Motor neuron (in vitro differentiated cells): ENCODE measurements at places on chromosomes 7 and 10. TPM values are rescaled to one million over a fixed set of nuclear protein-coding genes. Genes with fewer than 3 reads are reported as not detected.

Gene EGFR
- total RNA-seq, result 3.3 and 4.7 TPM in 2 replicates

Gene PLEKHS1
- 0.19 TPM in 1 of 2 replicates, not detected in the other for total RNA-seq

Gene TUBAL3
- total RNA-seq, result not detected in 2 replicates

Gene SLC16A9
- 30.0 and 31.5 TPM in 2 replicates for total RNA-seq

Gene PROSER2
- total RNA-seq, result 5.5 and 5.8 TPM in 2 replicates

Gene TMEM178B
- total RNA-seq, result 18.1 and 19.4 TPM in 2 replicates

Gene NPY
- total RNA-seq, result 1.9 TPM in 1 of 2 replicates, not detected in the other

Gene SLC26A3
- total RNA-seq, result 0.21 TPM in 1 of 2 replicates, not detected in the other

Gene TTYH3
- 42.1 and 46.9 TPM in 2 replicates for total RNA-seq

Gene CALHM1
- total RNA-seq, result 0.59 and 0.60 TPM in 2 replicates

Gene PAX4
- 0.46 TPM in 1 of 2 replicates, not detected in the other for total RNA-seq

Gene H2BK1
- not detected in 2 replicates for total RNA-seq

Gene ZPBP
- total RNA-seq, result not detected in 2 replicates

DNA sequence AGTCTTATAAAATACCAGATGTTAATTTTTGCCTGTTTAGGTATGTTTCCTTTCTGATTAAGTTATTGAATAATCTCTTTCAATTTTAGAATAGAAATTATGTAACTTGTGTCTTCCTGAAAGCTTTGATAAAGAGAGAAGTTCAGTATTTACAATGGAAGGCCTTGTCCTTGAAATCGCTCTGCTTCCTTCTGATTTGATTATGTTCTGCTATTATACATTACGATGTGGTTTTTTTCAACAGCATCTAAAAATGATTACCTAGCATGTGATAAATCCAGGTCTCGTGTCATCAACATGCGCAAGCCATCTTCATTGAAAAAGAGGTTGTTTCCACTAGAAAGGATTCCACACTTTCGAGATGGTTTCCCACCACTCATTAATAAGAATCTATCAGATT lies 96.5 kb upstream of the SLC26A5 start:
- no peak for ATAC-seq

DNA sequence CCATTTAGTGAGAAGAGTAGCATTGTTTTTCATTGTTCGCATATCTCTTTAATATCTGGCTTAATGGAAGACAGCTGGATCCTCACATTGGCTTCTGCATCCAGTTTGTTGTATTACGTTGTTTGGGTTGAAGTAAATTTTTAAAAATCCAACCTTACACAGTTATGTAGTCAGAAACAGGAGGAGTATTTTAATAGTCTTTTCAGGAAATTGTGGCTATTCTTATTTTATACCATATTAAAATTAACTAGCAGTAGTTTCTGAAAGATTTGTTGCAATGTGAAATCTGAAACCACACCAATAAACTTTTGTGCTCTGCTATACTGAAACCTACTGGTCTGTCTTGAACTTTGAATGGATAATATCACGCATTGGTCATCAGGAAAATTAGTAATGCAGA lies 27.9 kb downstream of the MYPN start:
- no peak for ATAC-seq

GRCh38 chr10:133170092-133170491 lies 10.1 kb downstream of the KNDC1 start:
- ATAC-seq, result no peak

- ATAC-seq, result peak; percentile 90
These were observed at the start of gene ALOX5 for GRCh38 chr10:45373576-45374349. Gene ALOX5, plus strand, starts transcription at chr10:45374216. Its CDS starts 64 bp downstream, at chr10:45374280.

DNA sequence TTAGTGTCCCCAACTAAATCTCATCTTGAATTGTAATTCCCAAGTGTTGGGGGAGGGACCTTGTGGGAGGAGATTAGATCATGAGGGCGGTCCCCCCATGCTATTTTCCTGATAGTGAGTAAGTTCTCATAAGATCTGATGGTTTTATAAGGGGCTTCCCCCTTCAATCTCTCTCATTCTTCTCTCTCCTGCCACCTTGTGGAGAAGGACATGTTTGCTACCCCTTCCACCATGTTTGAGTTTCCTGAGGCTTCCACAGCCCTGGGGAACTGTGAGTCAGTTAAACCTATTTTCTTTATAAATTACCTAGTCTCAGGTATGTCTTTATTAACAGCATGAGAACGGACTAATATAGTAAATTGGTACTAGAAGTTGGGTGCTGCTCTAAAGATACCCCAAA lies 365.6 kb downstream of the ANKRD7 start:
- ATAC-seq, result no peak

DNA sequence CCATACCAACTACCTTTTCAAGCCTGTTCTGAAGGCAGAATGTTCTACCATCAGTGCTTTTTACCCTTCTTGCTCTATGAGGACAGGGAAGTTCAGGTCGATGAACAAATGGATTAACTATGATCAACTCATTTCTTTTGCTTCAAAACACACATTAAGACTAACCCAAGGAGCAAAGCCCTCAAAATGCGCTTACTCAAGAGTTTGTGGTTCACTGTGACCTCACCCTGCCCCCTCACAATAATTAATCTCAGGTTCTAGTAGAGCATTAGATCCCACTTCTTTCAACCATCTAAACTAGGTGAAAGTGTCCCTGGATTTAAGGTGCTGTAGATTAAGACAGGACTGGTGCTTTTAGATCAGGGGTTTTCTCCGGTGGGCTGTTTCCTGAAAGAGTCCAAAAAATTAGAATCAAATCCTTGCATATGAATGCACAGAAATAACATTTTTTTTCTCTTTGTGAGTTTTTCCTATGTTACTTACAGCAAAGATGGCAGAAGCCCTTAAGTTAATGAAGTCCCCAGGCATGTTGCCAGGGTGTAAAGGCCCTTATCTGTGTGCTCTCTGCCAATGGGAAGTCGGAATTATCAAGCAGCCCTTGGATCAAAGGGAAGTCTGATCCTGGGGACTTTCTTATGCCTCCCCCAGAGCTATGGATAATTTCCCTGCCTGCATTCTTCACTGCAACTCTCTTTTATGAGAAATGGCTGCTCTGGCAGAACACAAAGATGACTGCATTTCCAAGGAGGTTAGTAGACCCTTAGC lies 205.5 kb upstream of the STK17A start:
- no peak for ATAC-seq

DNA sequence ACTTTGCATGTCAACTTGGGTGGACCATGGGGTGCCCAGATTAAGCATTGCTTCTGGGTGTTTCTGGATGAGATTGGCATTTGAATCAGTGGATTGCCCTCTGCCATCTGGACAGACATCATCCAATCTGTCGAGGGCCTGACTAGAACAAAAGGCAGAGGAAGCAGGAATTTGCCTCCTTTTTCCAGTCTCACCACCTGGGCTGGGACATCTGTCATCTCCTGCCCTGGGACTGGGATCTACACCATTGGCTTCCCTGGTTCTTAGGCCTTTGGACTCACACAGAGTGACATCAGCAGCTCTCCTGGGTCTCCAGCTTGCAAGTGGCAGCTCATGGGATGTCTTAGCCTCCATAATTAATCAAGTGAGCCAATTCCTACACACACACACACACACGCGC lies 10.3 kb downstream of the SLC13A4 start:
- ATAC-seq, result no peak

DNA sequence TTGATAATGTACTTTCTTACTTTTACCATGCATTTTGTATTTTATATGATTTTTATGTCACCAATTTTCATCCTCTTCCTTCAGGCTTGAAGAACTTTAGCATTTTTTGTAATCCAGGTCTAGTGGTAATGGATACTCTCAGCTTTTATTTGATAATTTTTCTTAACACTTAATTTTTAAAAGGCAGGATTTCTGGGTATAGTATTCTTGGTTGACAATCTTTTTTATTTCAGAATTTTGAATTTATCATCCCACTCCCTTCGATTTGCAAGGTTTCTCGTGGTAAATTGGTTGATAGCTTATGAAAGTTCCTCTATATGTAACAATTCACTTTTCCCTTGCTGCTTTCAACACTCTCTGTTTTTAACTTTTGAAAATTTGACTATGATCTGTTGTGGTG lies 363.7 kb downstream of the HTR7 start:
- ATAC-seq, result no peak

DNA sequence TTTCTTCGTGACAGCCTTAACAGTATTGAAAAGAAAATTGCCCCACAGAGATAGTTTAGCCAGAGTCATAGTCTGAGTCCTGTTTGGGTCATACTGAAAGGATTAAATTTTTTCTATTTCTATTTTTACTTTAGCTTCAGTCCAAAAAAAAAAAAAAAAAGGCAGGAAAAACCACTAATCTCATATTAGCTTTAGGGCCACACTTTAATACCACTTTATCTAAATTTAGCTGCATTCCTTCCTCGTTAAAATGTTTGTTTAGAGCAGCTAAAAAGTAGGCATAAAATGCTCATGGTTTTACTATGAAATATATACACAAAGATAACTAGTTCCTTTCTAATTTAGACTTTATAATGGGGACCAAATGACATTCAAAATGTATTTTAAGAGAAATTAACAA lies 216.5 kb upstream of the TMEM196 start:
- no peak for ATAC-seq

DNA sequence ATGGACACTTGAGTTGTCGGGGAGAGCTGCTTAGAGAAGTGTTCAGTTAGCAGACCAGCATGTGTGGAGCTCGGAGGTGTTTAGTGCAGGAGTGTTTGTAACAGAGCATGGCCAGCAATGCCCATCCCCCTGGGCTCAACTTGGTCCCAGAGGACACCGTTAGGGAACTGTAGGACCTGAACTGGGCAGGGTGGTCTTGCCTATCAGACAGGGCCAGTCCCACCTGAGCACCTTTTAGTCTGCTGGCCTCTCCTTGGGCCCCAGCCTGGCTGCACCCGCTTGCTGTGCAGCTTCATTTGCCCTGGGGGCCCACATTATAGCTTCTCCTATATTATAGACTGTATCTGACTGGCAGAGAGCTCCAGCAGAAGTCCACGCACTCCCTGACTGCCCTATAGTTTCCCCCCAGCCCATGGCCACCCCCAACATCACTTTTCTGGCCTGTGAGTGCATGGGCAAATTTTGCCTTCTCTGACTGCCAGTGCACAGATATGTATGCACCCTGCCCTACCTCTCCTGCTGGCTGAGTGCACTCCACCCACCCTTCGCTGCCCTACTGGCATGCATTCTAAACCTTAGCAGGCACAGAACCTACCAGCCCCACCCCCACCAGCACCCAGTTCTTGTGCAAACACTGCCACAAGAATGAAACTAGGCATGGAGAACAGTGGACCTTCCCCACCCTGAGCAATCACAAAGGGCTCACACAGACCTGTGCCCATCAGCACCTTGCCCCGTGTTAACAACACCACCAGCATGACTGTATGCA lies 1030.6 kb upstream of the GHITM start:
- ATAC-seq, result no peak

- no peak for ATAC-seq
These were observed 126.8 kb upstream of the SEM1 start for GRCh38 chr7:96836456-96836855.

DNA sequence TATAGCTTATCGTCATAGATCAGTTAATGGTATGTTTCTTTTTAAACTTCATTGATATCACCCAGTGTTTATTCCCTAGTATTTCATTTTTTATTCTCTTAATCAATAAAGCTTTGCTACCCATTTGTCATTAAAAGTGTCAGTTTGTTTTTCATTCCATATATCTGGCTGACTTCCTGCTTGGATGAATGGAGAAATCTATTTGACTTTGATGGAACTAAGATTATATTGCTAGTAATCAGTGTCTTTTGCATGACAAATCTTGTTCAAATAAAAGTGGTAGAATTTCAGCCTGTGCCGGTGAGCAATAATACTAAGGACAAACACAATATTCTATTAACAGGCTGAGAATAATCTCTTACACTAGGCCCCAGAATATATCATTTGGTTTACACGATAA lies 203.3 kb downstream of the SEC23IP start:
- ATAC-seq, result no peak

DNA sequence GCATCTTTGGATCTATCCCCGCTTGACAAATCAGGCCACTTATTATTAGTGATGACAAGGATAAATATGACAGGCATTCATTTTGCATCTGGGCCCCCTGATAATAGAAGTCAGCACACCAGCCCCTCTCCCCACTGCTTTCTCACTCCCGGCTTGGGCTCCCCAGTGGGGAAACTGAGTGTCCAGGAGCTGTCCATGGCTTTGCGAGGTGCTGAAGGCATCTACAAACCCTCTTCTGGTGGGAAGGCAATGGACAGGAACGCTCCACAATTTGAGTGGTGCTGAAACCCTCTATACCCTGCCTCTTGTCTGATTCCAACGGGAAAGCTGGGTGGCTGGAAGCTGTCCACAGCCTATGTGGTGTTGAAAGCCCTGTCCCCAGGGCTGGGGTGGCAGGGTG lies 61.7 kb upstream of the PCBD1 start:
- ATAC-seq, result no peak

DNA sequence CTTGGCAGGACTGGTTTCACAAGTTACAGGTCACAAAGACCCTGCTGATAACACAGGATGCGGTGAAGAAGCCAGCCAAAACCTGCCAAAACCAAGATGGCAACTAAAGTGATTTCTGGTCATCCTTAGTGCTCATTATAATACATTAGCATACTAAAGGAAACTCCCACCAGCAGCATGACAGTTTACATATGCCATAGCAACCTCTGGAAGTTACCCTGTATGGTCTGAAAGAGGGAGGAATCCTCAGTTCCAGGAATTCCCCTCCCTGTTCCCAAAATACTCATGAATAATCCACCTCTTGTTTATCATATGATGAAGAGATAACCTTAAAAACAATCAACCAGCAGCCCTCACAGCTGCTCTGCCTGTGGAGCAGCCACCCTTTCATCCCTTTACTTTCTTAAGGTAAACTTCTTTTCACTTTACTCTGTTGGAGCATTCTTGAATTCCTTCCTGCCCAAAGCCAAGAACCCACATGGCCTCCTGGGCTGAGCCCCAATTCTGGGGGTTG lies 21.9 kb downstream of the DPY19L1 start:
- no peak for ATAC-seq

DNA sequence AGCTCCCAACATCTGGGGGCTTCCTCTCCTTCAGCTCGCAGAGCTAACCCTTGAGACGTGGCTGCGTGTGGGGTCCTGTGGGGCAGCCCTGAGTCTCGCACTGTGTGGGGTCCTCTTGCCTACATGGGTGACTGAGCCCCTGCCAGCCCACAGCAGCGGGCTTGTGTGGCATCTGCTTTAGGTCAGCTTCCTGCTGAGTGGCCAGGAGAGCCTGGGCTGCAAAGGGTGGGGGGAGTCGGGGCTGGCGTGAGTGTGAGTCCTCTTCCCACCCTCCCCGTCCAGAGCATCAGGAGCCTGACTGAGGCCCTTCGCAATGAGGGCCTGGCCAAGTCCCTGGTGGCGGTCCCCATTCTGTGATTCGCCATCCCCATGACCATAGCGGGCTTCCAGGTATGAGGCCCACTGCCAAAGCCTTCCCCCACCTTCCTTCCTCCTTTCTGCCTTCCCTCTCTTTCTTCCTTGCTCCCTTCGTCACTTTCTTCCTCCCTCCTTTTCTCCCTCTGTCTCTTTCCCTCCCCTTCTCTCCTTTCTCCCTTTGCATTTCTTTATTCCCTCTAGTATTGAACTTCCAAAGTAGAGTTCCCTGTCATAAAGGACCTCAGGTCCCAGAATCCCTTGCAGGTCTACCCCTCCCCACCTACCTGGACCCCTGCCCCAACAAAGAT lies 85.2 kb downstream of the CDH23 start:
- ATAC-seq, result no peak
